Vagina (tissue), 2 donors: ENCODE measurements at places on chromosomes 2 and 18.

- no peak for DNase-seq
These were observed 127.2 kb downstream of the FHOD3 start for GRCh38 chr18:36424741-36425142.

- no peak for DNase-seq
These were observed 43.9 kb downstream of the CROCC2 start for GRCh38 chr2:240949791-240950705.

- no peak for DNase-seq
These were observed 118.2 kb upstream of the IL1R2 start for GRCh38 chr2:101873543-101873942.

DNA sequence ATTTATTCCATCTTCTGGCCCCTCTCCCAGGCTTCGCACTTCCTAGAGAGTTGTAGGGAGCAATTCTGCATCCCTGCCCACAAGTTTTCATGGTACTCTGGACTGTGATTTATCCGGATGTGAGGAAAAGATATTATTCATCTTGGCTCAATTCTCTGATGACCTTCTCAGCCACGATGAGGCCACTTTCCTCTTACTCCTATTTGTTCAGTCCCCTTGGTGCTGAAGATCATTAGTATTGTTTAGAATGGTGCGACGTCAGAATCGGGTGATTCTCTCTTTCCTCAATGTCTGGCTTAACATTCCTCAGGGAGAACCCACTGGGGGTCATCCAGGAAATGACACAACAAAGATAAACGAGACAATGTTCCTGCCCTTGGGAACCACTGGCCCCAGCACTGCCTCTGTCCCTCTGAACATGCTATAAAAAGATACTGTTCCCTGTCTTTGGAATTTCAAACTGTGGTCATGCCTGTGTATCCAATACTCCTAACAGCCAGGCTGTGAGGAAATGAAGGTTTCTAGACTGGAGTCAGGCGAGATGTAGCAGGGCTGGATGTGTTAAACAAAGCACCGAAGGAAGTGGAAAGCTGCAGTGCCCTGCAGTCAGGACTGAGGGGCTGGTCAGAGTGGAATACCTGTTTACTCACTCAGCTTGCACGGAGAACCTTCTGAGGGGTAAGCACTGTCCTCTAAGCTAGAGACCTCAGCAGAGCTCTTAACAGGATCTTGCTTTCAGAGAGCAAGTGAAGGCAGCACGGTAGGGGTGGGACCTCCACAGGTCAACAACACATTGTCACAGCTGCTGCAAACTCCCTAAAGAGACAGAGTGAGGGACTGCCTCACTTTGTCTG is 12.9 kb upstream of the GLI2 start:
- no peak for DNase-seq

DNA sequence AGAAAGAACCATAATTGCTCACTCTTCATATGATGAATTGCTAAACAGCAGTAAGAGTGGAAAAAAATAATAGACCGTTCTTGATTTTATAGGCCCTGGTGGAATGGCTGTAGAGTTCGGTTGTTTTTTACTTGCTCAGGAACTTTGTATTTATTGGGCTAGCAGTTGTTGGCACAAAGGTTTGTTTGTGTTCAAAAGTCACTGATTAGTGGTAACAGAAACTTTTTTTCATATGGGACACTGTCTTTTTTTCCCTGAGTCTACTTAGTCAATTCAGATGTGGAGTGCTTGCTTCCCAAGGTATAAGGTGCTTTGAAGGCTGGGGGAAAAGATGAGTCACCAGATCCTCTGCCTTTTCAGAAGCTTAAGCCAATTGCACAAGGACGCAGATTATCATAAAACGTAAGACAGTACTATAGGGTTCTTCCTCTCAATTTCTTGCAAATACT is 25.8 kb downstream of the PHLPP1 start:
- DNase-seq: no peak

- DNase-seq: no peak
These were observed 75.1 kb downstream of the PLEKHM3 start for GRCh38 chr2:207950063-207950760.

DNA sequence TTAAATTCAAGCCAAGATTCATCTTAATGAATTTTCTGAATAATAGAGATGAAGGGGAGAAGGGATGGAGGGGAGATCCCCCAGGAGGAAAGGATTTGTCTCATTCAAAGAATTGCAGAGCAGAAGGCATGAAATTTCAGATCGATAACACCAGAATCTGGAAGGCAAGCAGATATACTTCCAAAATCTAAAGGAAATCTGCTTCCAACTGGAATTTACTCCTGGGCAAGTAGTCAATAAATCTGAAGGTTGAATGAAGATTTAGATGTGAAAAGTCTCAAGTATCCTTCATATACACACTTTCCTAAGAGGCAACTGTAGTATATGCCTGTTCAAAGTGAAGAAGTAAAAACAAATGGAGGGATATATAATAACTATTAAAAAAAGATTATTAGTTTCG is 1190.8 kb upstream of the CELF4 start:
- DNase-seq: no peak
